ENCODE measurements at places on chromosomes 3 and 15. TPM values are rescaled to one million over a fixed set of nuclear protein-coding genes. Genes with fewer than 3 reads are reported as not detected.

The ZIC1 gene
- not detected for total RNA-seq

The CYP8B1 gene
- total RNA-seq: not detected

The RBP2 gene
- not detected for total RNA-seq

The ANKRD34C gene
- not detected for total RNA-seq

The MUC13 gene
- not detected for total RNA-seq

The FGF7 gene
- total RNA-seq: not detected

The CPN2 gene
- total RNA-seq: not detected

The HYAL1 gene
- total RNA-seq: 0.36 TPM

The CD86 gene
- 3.8 TPM for total RNA-seq

The SCAANT1 gene
- not detected for total RNA-seq

The PRSS50 gene
- total RNA-seq: not detected

The PLD1 gene
- 0.15 TPM for total RNA-seq

The SLC51A gene
- total RNA-seq: not detected

The CHL1 gene
- total RNA-seq: not detected

The MFGE8 gene
- 10.6 TPM for total RNA-seq

The TEX55 gene
- total RNA-seq: not detected

The ARNT2 gene
- total RNA-seq: 0.05 TPM

The HOMER2 gene
- total RNA-seq: 21.3 TPM

Data from activated T-helper 1 cell treated with anti-CD3 and anti-CD28 coated beads, Interleukin-12 subunit alpha, Interleukin-12 subunit beta, Interleukin-2, Interleukin-4 antibody, amounts not matched to agents 30 ng/mL and 10 ng/mL and 1 ng/mL, durations not matched to agents 14 hours and 24 hours and 36 hours (primary cell).